ENCODE measurements at places on chromosomes 5 and 9.

DNA sequence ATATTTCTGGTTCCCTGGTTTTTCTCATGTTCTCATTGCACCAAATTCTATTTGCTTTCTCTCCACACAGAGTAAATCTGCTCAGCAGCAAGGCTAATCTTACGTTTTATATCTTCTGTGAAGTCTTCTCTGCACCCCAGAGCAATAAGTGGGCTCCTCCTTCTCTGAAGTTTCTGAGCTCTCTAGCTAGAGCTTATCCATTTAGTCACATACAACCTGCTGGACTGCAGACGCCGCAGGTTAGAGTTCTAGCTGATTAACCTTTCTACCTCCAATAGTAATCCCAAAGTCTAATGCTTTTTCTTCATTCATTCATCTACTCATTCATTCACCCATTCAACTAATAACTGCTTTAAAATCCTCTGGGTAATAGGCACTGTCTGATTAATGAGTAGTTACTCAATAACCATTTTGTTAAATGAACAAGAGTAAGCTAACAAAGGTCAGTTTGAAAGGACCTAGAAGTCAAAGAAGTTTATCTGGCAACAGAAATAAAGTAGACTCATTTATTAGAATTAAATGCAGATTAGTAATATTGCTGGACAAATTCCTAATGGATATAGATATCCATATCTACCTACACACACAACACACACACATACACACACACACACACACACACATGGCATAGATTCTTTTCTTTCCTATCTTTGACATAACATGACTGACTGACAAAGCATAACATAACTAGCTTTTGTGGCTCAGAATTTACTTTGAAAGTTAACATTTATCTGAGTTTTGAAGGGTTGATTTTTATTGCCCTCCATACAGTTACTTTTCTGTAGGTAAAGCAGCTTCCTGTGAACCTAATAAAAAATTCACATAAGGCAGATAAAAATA lies 984.6 kb upstream of the SEMA6A start:
- DNase-seq: no peak

DNA sequence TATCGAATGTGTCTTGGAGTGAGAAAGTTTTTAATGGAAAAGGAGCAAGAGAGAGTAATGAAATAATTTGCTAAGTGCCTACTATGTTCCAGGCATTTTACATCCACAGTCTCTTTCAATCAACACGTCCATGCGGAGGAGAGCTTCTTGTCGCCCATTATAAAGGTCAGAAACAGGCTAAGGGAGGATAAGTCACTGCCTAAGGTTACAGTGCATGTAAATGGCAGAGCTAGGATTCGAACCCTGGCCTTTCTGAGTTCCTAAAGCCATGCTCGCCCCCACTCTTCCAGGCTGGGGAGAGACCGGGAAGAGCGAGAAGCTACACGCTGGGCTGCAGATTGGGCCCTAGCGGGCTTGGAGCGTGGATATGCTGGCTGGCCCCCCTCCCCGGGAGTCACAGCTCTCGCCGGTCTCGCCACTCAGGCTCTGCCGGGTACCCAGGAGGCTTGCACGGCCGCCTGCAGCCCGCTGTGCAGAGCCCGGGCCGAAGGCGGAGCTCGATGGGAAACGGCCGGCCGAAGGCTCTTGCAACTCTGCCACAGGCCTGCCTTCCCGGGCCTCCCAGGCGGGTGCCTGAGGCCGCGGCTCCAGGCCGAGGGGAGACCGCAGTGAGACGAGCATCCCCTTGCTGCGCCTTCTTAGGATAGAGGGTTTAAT lies 775 bp upstream of the LHX2 start:
- DNase-seq: peak; percentile 67

DNA sequence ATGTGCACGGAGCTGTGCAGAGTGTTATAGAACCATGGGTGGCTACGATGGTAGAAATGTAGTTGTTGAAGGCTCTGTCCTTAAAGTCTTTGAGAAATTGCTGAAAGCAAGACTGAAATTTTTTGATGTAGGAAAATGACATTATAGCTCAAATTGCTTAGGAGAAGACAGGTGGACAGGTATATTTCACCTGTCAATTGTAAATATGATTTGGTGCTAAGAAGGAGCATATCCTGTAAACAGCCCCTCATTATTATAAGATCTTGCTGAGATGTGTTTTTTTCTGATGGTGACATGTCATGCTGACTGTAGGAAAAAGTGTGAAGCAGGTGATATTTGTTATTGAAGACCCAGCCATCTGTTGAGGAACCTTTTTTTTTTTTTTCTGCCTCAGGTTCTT lies 377.9 kb downstream of the PSAT1 start:
- DNase-seq: no peak

- DNase-seq: no peak
Measured at GRCh38 chr9:109585796-109586195, 87.7 kb upstream of the PTPN3 start.

- DNase-seq: no peak
Measured at GRCh38 chr9:97501972-97502221, 431 bp downstream of the TMOD1 start.

DNA sequence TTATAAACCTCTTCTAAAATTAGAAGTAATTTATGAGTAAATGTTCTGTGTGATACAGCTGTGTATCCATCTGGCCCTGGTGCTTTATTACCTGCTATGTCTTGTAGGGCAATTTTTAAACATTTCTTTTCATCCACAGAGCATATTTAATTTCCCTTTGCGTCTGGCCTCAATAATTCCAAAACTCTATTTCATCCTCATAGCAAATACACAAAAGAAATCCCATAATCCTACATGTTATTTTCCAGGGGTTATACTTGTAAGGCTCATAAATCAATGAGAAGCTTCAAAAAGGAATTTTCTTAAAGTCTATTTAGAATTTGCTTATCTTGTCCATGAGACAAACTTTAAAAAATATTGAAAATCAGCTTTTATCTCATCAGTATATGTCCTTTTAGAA lies 167.0 kb downstream of the TTC39B start:
- no peak for DNase-seq

DNA sequence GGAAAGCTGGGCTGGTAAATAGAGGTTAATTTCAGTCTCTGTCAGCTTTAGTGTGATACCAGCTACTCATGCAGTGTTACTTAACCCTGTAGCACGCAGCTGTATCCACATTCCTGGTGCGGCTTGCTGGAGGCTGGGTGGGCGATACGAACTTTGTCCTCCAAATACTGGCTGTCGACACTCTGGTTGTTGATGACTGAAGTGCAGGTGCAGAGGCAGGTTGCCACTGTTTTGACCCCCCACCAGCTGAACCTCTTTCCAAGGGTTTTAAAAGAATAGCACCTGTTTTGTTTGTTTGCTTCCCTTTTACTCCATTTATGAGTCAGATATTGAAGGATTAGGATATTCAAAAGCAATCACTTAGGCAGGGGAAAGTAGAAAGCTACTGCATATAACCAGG lies 4.4 kb upstream of the RABGAP1 start:
- no peak for DNase-seq
